ENCODE measurements at places on chromosomes 6 and 20. TPM values are rescaled to one million over a fixed set of nuclear protein-coding genes. Genes with fewer than 3 reads are reported as not detected.

The L3MBTL1 gene
- polyA plus RNA-seq: 2.3 TPM

The BPIFB2 gene
- not detected for polyA plus RNA-seq

The TSHZ2 gene
- 6.0 TPM for polyA plus RNA-seq

The OR2H1 gene
- not detected for polyA plus RNA-seq

The SHLD1 gene
- 17.7 TPM for polyA plus RNA-seq

The WFDC12 gene
- not detected for polyA plus RNA-seq

The LY6G6F gene
- polyA plus RNA-seq: not detected

The PPP1R3D gene
- 1.6 TPM for polyA plus RNA-seq

DNA sequence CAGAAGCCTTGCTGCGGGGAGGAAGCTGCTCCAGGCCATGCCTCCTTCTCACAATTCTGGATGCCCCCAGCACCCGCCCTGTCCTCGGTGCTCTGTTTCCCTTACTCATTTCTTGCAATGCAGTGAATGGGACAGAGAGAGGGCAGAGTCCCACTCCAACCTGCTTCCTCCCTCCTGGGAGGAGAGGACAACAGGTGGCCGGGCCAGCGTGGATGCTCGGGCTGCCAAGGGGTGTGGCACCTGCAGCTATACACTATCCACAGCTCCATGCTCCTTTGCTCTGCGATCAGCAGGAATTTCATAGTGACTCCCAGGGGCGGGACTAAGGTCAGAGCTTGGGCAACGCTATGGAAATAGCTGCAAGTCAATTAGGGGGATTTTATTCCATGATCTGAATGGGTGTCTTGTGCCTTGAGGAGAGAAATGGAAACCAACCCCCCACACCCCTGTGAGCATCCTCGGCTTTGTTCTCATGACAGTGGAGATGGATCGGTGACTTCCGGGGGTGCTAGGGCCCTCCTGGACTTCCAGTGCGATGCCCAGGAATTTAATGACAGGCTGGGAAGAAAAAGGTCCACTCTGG lies 192.5 kb downstream of the MYLK4 start:
- DNase-seq: no peak

DNA sequence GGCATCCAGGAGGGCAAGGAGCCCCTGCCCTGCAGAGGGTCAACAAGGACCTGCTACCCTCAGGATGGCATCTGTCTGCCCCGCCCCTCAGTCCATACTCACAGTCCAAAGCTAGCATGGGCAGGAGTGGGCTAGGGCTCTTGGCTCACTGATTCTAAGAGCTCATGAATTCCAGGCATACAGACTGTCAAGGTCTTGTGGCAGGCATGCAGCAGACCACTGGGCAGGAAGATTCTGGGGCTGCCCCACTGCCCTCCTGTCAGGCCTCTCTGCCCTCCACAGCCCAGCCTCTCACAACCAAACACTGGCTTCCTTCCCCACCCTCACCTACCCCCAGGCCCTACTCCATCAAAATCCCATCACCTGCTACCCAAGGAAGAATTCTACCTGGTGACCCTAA lies 5.6 kb upstream of the SLC4A11 start:
- DNase-seq: no peak

DNA sequence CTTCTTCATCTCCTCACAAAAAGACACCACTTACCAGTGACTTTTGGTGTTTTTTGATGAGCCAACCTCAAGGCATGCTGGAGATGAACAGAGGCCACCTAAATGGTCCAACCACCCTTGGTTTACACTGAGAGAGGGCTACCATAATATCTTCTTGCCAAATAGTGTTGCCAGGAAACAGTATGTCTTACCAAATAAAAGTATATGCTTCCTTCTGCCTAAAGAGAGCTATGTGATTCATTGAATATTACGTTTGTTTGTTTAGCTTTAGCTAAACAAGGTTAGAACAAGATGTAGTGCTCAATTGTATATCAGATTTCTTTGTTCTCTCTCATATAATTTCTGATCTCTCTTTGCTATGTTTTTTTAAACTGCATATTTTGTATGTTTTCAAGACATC lies 40.6 kb upstream of the BMP6 start:
- no peak for DNase-seq

DNA sequence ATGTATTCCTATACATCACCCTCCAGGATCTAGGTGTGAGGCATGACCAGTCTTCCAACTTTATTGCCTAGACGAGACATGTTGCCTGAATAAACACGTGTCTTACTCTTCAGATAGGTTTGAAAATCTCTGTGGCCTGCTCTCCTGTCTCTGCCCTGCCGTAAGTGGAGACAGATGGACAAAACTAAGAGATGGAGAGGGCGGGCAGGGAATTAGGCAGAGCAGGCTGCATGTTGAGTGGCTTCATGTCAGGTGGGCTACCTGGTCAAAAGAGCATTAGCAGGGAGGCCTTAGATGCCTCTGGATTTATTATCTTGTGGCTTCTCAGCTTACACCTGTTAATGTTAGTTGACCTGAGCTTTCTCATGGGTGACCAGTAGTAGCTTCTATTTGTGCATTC lies 59.0 kb upstream of the TULP4 start:
- no peak for DNase-seq

GRCh38 chr6:50791900-50792508 lies 26.7 kb upstream of the TFAP2B start:
- DNase-seq: no peak

- peak; percentile 10 for DNase-seq
Observed at GRCh38 chr6:24520929-24521546, 26.3 kb downstream of the ALDH5A1 start.

DNA sequence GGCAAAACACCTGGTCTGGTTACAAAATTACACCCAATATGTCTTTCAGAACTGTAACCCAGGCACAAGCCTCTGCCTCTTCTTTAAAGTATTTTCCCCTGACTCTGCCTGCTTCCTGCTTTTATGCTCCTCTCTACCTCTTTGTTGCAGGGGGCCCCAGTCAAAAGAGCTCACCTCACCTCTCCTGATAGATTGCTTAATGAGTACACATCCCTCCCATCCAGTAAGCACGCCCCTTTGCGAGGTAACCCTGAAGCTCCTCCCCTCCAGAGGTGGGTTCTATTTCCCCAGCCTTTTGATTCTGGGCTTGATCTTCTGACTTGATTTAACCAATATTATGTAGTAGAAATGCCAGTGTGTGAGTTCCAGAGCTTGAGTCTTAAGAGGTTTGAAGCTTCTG lies 56.6 kb upstream of the EYA2 start:
- DNase-seq: no peak

- no peak for DNase-seq
Observed at GRCh38 chr6:155143578-155144106, 120.2 kb upstream of the CLDN20 start.

DNA sequence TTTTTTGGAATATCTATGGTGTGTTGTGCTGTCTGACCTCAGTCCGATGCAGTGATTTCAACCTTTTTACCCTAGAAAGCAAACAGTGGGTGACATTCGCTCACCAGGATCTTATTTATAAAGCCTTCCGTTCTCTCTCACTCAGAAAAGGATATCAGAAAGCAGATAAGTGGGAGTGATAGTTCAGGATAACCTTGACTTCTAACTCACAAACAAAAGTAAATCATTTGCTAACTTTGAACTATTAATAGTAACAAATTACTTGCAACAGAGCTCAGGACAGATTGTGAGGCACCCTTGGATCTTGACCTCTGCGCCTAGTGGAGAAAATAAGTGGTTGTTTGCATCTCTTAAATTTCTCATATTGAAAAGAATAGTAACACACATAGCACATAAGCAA lies 637.1 kb upstream of the CITED2 start:
- no peak for DNase-seq

DNA sequence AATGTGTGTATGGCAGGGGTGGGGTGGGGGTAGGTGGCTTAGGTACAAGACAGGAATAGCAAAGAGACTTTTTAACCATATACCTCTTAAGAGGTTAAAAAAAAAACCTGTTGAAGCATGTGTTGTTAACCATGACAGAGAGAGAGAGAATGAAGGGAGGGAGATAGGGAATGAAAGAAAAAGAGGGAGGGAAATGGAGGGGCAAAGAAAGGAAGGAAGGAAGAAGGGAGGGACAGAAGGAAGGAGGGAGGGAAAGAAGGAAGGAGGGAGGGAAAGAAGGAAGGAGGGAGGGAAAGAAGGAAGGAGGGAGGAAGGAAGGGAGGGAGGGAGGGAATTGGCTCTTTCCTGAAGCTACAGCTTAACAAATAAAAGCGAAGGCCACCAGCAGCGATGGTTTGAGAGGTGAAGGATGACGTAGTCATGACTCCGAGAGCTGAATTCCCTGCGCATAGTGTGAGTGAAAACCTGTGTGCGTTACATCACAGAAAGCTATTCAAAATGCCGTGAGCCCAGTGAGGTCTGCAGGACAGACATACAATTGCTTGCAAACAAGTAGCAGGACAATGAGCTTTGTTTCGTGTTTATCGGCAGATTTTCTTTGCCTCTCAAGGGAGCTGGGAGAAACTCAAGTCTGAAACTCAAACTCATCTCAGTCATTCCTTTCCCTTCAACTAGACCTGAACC lies 88.6 kb upstream of the NEDD9 start:
- DNase-seq: no peak

DNA sequence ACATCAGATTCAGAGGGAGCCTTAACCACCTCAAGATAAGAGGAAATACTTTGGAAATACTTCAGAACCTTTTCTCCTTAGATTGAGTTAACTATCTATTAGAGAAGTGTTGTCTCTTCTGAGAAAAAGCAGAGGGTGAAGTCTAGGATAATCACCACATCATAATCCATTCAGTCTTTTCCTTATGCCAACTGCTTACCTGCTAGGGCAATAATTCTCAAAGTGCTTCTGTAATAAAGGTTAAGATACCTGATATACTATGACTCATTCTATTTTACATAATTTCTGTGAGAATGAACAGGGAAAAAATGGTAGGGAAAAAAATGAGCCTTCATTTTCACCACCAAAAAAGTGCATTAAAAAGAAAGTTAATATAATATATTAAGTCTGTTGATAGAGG lies 70.1 kb upstream of the LOC128125822 start:
- DNase-seq: no peak

GRCh38 chr6:137901454-137901853 lies 34.4 kb downstream of the TNFAIP3 start:
- no peak for DNase-seq

- DNase-seq: no peak
Observed at GRCh38 chr6:132122871-132123270, 171.7 kb upstream of the CCN2 start.

GRCh38 chr6:147510929-147511590 lies 2.6 kb downstream of the SAMD5 start:
- no peak for DNase-seq

DNA sequence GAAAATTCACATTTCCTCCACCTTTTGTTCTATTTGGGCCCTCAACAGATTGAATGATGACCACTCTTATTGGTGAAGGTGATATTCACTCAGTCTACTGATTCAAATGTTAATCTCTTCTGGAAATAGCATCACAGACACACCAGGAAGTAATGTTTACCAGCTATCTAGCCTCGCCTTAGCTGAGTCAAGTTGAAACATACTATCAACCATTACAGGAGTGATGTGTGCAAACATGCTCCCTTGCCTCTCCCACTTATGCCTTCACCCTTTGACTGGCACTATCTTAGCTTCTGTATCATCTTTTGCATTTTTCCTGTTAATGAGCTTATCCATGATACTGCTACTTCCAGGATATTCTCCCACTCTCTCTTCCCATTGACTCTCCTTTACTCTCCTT lies 191.9 kb downstream of the CENPW start:
- no peak for DNase-seq

DNA sequence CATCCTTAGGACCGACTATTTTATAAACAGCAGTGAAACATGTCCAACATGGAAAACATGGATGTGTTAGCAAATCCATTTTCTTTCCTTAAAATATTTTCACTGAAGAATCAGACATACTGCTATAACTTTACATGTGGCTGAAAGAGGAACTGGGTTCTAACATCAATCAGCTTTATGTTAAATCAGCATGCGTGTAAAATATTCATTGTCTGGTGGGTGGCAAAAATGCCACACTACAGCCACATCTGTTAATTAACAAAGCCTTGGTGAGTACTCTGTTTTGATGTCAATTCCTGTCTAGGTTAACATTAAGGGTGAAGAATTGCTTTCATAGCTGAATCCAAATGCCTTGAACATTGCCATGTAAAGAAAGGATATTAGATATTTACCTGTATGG lies 222.6 kb upstream of the CEP162 start:
- DNase-seq: no peak

DNA sequence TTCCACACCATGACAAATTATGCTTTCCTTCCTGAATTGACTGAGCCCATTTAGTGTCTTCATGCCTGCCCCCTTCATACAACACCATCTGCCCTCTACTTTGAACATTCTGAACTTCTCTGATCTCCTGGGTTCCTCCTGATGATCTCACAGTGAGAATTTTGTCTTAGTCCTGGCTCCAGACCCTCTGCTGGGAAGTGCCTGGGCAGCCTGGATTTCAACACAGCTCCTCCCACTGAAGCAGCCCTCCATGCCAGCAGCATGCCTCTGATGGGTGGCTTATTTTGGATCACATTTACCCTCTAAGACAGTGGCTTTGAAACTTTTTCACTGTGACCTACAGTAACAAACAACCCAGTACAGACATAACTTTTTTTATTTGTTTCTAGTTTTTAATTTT lies 41.5 kb downstream of the DSE start:
- no peak for DNase-seq

GRCh38 chr6:127383988-127384387 lies 40.6 kb upstream of the ECHDC1 start:
- DNase-seq: no peak

GRCh38 chr20:23370274-23370673 lies 8.3 kb downstream of the GZF1 start:
- DNase-seq: no peak

GRCh38 chr20:41697861-41698559 lies 79.8 kb upstream of the CHD6 start:
- DNase-seq: peak; percentile 37

DNA sequence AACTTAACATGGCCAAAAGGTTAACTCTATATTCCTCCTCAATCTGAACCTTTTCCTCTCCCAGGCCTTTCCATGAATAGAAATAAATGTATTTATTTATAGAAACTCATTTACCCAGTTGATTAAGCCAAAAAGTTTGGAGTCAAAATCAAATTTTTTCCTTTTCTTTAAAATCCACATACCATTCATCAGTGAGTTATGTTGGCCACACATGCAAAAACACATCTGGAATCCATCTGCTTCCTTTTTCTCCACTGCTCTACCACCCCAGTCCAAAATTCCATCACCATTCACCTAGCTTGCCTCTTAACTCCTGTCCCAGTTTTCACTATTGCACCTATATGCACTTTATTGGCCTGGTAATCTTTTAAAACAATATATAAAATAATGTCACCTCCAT lies 62.4 kb upstream of the TMEM200A start:
- DNase-seq: no peak
